GM12892 (cell line): ENCODE measurements at places on chromosomes 3 and 15.

- DNase-seq, result no peak
Measured at GRCh38 chr3:140896997-140897396, 44.6 kb upstream of the SLC25A36 start.

GRCh38 chr3:188529228-188529627 is 375.3 kb downstream of the LPP start:
- no peak for DNase-seq

GRCh38 chr15:27660676-27661075 is 438.4 kb downstream of the OCA2 start:
- DNase-seq, result no peak

GRCh38 chr3:192063570-192063969 is 602.6 kb downstream of the PYDC2 start:
- DNase-seq, result no peak

DNA sequence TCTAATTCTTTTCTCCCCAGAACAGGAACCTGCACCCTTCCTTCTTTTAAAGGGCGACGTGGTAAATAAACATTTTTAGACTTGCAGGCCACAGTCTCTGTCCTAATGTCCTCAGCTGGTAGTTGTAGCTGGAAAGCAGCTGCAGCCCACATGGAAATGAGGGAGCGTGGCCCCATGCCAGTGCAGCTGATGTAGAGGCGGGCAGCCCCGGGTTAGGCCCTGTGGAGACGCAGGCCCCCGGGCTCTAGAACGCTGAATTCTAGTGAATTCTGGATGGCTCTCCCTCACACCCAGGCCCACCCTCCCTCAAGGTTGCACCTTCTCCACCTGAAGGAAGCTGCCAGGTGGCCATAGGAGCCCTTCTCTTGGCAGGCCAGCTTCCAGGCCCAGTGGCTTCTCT is 52.3 kb downstream of the PGPEP1L start:
- no peak for DNase-seq

GRCh38 chr3:55604402-55604801 is 117.3 kb upstream of the WNT5A start:
- DNase-seq, result no peak

DNA sequence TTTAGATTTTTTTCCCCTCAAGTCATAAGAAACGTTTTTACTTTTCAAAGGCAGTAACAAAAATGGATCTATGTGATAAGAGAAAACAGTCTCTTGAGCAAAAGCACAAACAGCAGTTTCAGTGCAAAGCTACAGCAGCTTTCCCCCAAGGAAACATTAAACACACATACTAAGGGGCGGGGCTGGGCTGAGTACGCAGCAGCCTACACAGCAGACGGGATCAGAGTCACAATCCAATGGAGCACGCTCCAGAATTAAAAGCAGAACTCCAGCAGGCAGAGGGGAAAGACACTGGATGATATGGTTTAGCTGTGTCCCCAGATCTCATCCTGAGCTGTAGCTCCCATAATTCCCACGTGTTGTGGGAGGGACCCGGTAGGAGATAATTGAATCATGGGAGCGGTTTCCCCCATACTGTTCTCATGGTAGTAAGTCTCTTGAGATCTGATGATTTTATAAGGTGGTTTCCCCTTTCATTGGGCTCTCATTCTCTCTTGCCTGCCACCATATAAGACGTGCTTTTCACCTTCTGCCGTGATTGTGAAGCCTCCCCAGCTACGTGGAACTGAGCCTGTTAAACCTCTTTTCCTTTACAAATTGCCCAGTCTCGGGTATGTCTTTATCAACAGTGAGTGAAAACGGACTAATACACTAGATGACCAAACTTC is 116.2 kb upstream of the SLCO3A1 start:
- DNase-seq, result no peak

DNA sequence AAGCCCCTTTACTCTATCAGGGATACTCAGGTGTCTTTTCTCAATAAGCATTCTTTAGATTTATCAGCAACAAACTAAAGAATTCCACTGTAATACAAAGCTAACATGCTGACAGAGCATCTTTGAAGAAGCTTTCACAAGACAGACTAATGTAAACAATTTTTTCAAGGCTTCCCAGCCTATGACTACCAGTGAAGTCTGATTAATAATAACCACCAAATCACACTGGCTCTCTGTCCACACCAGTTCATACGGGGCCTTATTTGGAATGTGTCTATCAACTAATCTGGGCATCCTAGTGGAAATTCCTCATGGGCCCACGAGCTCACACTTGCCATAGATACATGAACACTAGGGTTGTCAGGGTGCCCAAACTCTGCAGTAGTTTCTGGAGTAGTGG is 84.5 kb downstream of the EFL1 start:
- no peak for DNase-seq

DNA sequence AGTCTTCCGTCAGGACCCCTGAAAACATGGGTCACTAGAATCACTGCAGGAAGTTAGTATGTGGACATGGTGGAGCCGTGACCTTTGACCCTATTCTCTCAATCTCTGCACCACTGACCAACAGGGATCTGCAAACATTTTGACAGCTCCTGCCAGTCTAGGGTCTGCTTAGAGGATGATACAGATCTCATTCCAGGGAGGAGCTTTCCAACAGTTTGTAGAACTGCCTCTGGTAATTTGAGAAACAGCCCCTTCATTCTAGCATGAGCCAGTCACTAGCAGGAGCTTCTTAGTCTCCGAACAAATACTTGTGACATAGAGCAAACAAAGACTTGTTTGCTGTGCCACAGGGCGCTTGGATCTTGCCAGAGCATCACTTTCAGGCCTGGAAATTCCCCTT is 270.3 kb upstream of the CFAP20DC start:
- no peak for DNase-seq

DNA sequence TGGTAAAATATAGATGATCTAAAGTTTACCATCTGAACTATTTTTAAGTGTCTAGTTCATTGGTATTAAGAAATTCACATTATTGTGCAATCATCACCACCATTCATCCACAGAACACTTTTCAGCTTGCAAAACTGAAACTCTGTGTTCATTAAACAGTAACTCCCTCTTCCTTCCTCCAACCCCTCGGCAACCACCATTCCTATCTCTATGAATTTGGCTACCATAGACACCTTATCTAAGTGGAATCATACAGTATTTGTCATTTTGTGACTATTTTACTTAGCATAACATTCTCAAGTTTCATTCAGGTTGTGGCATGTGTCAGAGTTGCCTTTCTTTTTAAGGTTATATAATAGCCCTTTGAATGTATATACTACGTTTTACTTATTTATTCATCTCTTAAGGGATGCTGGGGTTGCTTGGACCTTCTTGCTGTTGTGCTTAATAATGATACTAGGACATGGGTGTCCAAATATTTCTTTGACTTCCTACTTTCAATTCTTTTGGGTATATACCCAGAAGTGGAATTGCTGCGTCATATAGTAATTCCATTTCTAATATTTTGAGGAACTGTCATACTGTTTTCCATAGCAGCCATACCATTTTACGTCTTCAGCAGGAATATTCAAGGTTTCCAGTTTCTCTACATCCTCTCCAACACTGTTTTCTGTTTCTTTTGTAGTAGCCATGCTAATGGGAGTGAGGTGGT is 20.9 kb downstream of the KAT2B start:
- DNase-seq, result no peak

DNA sequence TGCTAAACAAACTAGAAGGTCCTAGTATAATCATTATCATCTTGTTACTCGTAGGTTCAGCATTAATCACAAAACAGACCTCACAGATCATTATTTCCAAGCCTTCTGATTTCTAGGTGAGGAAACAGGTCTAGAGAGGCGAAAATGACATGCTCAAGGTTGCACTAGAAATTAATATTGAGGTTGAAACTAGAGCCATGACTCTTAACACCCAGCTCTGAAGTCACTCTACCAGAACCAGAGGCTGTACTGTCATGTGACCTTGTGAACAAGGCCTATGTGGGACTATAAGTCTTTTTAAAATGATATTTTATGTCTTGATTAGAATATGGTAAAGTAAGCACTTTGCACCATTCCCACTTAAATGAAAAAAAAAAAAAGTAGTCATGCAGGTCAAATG is 23.8 kb upstream of the FGF12 start:
- no peak for DNase-seq

DNA sequence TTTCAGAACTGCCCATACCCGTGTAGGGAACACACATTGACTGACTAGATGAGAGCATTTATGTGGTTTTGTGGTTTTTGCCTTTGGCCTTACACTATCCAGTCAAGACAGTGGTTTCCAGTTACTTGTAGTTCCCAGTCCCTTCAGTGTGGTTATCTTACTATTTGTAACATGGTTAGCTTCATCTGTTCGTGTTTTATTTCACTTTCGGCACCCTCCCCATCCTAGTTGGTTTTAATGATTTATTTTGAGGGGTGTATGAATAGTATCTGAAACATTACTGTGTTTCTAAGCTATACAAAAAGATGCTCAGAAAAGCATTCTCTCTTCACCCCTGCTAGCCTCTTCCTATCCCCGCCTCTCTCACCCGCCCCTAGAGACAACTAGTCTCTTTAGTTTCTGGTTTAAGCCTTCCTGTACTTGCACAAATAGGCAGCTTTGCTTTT is 14.1 kb downstream of the LYSMD4 start:
- peak; percentile 40 for DNase-seq

- DNase-seq, result no peak
Measured at GRCh38 chr15:65912235-65912634, 42.9 kb downstream of the RAB11A start.

DNA sequence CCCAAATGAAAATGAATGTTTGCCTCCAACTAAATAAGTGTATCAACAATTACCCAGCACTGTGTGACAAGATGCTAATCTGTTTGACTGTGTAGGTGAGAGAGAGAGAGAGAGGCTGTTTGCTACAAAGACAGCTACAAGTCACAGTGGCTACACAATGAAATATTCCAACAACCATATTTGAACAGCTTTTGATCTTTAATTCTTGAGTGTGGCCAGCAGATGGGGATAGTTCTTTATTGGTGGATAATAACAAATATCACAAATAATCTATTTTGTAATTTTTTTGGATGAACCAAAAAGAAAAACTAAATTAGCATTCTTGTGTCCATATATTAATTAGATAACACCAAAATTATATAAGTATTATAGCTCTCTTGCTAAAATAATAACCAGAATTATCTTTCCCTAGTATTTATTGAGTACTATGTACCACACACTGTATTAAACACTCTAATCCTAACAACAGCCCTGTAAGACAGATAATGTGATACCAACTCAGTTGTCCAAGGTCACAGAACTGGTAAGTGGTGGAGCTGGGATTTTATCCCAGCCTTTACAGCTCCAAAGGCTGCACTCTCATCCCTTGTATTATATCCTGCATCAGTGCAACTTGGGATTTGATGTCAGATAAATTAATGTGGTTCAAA is 61.9 kb upstream of the C3orf80 start:
- no peak for DNase-seq

DNA sequence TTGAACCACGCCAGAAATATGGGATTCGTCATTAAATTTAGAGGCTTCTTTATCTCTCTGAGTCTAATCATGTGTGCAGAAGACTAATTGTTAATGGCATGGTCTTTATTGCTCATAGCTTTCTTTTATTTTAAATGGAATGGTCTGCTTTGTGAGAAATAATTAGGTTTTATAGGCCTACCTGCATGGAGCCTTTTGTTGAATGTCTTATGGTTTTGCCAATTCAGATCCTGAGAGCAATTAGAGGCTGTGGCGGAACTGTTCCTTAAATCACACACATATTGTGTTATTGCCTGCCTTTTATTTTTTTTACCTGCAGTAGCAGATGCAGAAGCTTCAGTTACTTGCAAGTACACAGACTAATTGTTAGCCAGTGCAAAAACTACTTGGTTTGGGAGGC is 306.2 kb downstream of the NLGN1 start:
- no peak for DNase-seq

GRCh38 chr3:29415482-29416223 is 134.8 kb downstream of the RBMS3 start:
- DNase-seq, result no peak

DNA sequence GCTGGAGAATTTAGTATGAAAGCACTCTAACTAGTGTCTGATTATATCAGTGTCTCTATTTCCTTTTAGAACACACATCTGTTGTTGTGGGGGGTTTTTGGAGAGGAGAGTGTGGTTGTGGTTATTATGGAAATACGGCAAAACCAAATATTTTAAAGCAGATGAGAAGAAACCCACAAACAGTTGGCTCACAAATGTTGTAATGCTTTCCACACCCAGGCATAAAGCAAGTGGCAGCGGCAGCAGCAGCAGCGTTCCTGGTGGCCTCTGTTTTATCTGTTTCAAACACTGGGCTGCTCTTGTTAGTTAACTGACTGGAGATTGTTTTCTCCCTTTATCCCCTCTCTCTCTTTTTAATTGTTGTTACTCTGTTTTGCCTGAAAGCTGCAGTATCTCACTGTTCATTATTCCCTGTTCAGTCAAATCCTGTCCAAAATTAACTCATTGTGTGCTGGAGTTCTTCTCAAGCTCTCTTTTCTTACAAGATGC is 1045.5 kb upstream of the NR2F2 start:
- DNase-seq, result no peak

GRCh38 chr15:51126842-51127241 is 32.1 kb upstream of the TNFAIP8L3 start:
- no peak for DNase-seq

DNA sequence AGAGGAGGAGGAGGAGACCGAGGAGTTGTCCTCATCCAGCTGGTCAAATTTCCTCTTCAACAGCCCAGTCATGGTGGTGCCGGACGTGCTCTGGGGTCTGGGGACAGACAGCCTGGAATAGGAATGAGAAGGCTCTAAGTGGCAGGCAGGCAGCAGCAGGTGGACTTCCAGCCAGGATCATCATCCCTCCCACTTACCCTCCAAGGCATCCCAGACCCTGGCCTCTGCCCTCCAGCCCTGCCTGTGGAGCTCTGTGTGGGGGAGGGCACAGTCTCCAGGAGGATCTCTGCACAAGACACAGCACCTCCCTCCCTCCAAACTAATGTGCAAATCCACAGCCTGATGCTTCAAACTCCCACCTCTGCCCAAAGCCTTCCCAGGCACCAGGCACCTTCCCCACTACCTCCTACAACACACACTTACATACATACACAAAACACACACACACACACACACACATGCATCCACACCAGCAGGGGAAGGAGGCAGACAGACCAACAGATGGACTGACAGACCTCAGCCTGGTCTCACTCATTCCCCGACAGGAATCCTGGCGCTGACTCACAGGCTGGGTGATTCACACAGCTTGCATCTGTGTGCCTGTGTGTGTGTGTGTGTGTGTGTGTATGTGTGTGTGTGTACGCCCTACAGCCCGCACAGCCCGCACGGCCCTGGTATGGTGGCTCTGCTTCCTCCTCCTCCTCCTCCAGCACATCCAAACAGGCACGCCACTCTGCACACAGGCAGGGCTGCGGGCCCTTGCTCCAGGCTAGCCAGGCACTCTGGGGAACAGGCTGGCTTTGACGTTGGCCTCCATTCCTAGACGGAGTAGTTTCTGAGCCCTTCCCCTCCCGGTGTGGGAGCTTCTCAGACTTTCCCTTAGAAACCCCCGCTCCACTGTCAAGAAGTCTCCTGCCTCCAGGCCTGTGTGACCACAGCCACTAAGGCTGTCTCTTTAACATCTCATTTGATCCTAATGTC is 6.5 kb downstream of the CSRNP1 start:
- DNase-seq, result no peak

GRCh38 chr3:197296545-197296944 is 1.9 kb downstream of the DLG1 start:
- no peak for DNase-seq

GRCh38 chr15:51313074-51313393 is 25.4 kb downstream of the CYP19A1 start:
- DNase-seq, result no peak
